ENCODE measurements at places on chromosomes 1 and 21. TPM values are rescaled to one million over a fixed set of nuclear protein-coding genes. Genes with fewer than 3 reads are reported as not detected.

GPR161 gene
- 15.0 TPM for total RNA-seq

CNTN2 gene
- not detected for total RNA-seq

DSCAM gene
- 4.7 TPM for total RNA-seq

C1orf116 gene
- total RNA-seq = 94.0 TPM

DIO1 gene
- total RNA-seq = not detected

HLX gene
- total RNA-seq = 0.64 TPM

TNFRSF9 gene
- not detected for total RNA-seq

LRRC7 gene
- 0.14 TPM for total RNA-seq

HSF2BP gene
- 4.0 TPM for total RNA-seq

C1QB gene
- total RNA-seq = not detected

SMAP2 gene
- total RNA-seq = 16.6 TPM

NBPF10 gene
- total RNA-seq = 1.2 TPM

PRRX1 gene
- not detected for total RNA-seq

CTNNBIP1 gene
- 54.7 TPM for total RNA-seq

POU3F1 gene
- 0.17 TPM for total RNA-seq

CCDC30 gene
- total RNA-seq = 1.8 TPM

DMBX1 gene
- total RNA-seq = not detected

AMPD1 gene
- total RNA-seq = not detected

LCE3E gene
- total RNA-seq = not detected

CELA3B gene
- total RNA-seq = not detected

PLEKHA6 gene
- total RNA-seq = 4.8 TPM

TRIM17 gene
- 6.7 TPM for total RNA-seq

NOL9 gene
- 25.5 TPM for total RNA-seq

TUFT1 gene
- total RNA-seq = 59.0 TPM

TP73 gene
- total RNA-seq = 2.5 TPM

CFAP107 gene
- not detected for total RNA-seq

FCER1G gene
- 0.50 TPM for total RNA-seq

ADAM30 gene
- total RNA-seq = not detected

FNBP1L gene
- total RNA-seq = 39.2 TPM

DPYD gene
- total RNA-seq = 16.8 TPM

KIF14 gene
- 4.7 TPM for total RNA-seq

FAM78B gene
- 0.59 TPM for total RNA-seq

FAM177B gene
- not detected for total RNA-seq

SYT2 gene
- total RNA-seq = not detected

KCNT2 gene
- 0.33 TPM for total RNA-seq

IGSF3 gene
- 134 TPM for total RNA-seq

CAPN9 gene
- not detected for total RNA-seq

ADAMTS4 gene
- total RNA-seq = 0.17 TPM

CSF3R gene
- total RNA-seq = not detected

CCDC181 gene
- not detected for total RNA-seq

BTG2 gene
- total RNA-seq = 108 TPM

WLS gene
- 113 TPM for total RNA-seq

GBP7 gene
- not detected for total RNA-seq

COL16A1 gene
- total RNA-seq = 121 TPM

HCN3 gene
- 4.8 TPM for total RNA-seq

CA6 gene
- not detected for total RNA-seq

CLCA1 gene
- total RNA-seq = not detected

CLDN8 gene
- total RNA-seq = not detected

NT5C1A gene
- total RNA-seq = 0.33 TPM

PTCH2 gene
- under 0.01 TPM for total RNA-seq

Data from mammary epithelial cell (primary cell).